HAP-1 (cell line): ENCODE measurements at places on chromosomes 12 and 14.

- DNase-seq = no peak
These were observed 111.4 kb downstream of the EPS8 start for GRCh38 chr12:15677726-15678201.

- no peak for DNase-seq
These were observed 17.4 kb upstream of the SERPINA6 start for GRCh38 chr14:94340533-94340932.

- DNase-seq = no peak
These were observed 107.5 kb downstream of the DAAM1 start for GRCh38 chr14:59295951-59296350.

- no peak for DNase-seq
These were observed at the start of gene LPAR5 for GRCh38 chr12:6635856-6636531. TSS of gene LPAR5 (minus strand) at chr12:6635959. CDS start at chr12:6621248, 14,711 bp downstream.

DNA sequence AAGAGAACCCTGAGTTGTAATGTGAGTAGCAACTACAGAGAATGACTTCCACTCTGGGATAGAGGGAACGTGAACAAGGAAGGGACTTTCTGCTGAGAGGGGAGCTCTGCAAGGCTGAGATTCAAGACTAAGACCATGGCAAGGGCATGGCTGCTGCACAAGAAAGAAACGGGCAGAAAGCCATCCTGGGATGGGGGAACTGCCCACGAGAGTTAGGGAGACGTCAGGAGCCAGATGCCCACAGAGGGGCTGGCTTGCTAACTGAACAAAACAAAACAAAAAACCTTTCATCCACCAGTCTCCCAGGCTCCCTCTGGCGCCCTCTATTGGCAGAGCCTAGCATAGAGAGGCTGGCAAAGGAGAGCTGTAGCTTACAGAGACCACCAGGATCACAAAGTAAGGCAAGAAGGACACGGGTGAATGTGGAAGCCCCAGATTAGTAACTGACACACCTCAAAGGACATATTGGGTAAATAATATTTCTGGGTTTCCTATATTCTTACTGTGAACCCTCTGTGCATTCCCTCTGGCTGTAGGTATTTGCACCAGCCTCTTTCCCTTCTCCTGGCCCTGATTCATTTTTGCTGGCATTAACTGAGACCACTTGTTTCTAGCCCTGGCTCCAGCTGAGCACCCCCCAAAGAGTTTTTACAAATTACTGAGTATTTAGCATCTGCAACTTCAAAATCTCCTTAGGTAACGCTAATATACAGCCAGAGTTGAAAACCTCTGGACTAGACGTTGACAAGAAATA is 338.3 kb downstream of the EMP1 start:
- peak; percentile 90 for DNase-seq

DNA sequence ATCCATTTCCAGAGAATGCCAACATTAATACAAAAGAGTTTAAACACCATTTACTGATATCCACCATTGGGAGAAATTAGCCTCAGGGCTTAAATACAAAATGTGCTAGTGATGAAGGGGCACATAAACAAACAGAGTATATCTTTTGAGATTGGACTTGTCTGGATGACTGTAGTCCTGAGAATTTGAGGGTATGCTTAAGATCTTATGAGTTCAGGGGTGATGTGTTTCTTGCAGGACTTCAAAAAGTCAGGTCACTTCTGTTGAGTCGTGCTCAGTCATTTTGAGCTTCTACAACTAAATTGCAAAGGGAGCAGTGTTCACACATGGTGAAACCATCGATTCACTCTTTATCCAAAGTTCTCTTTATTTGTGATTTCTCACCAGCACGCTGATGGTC is 425.7 kb downstream of the ATP23 start:
- DNase-seq = no peak

- DNase-seq = peak; percentile 56
These were observed 658.5 kb upstream of the MGAT4C start for GRCh38 chr12:86914721-86915120.

DNA sequence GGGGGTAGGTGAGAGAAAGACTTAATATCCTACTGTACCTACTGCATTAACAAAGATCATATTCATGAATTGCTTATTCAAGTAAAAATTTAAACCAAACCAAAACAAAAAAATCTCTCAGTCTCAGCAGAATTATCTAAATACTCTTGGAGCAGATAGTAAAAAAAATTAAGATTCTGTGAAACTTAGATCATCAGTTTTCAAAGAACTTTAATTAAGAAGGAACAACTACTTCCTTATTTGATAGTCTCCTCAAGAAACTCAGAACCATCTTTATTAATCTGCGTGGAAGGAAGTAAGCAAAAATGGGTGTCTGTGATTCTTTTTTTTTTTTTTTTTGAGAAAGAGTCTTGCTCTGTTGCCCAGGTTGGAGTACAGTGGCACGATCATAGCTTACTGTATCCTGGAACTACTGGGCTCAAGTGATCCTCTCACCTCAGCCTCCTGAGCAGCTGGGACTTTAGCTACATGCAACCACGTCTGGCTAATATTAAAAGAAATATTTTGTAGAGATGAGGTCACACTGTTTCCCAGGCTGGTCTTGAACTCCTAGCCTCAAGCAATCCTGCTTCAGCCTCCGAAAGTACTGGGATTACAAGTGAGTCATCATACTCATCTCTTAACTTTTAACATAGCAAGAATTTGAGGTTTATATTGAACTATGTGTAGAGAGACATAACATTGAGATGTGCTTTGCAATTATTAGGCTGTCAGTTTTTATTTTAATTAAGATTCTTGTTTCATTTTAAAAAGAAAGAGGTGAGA is 37.4 kb downstream of the GAS2L3 start:
- no peak for DNase-seq

- DNase-seq = peak; percentile 19
These were observed 357 bp downstream of the HOMEZ start for GRCh38 chr14:23285530-23286019.

GRCh38 chr12:88650715-88651114 is 70.4 kb upstream of the KITLG start:
- DNase-seq = no peak

DNA sequence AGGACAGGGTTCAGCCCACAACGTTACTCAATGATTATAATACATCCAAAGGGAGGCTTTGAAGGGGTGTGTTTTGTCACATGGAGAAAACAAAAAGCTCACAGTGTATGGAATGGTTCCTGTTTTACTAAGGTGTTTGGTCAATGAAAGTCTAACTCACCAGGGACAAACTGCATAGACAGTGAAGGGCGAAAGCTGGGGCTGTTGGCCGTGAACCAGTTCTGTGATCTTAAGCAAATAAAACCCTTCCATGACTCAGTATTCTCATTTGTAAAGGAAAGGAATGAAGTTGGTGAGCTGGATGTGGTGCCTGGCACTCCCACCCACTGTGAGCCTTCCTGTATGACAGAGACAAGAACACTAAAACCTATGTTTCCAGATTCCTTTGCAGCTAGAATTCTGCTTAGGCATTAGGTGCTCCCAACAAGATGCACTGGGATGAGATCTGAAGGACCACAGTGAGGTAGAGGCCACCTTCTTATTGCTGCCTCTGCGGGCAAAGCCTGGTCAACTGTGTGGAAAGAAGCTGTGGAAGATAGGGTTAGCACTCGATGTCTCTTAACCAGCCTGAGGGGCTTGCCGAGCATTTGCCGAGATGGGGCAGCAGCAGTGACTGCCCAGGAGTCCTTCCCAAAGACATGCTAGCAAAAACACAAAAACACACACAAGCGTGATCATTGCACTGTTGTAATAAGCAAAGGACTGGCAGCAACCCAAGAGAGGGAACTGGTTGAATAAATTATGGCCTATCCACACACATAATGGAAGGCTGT is 48.5 kb downstream of the VCPKMT start:
- no peak for DNase-seq

GRCh38 chr12:18576104-18576626 is 161.6 kb downstream of the PLCZ1 start:
- DNase-seq = no peak

DNA sequence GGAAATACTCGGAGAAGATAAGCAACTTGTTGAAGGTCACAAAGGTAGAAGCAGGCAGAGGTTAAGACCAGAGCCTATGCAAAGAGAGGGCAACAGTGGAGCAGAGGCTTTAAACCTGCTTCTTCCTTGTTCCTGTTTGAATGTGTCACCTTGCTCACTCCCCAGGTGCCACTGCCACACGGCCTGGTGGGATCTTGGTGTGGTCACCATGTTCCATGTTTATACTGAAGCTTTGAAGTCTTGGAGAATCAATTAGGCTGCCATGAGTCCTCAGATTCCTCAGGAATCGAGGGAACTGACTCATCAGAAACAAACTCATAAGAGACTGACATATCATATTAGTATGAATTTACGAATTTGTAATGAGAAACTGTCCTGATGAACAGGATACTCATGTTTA is 46.8 kb downstream of the IQSEC3 start:
- no peak for DNase-seq

- no peak for DNase-seq
These were observed 150.2 kb upstream of the EEA1 start for GRCh38 chr12:93079271-93079670.

DNA sequence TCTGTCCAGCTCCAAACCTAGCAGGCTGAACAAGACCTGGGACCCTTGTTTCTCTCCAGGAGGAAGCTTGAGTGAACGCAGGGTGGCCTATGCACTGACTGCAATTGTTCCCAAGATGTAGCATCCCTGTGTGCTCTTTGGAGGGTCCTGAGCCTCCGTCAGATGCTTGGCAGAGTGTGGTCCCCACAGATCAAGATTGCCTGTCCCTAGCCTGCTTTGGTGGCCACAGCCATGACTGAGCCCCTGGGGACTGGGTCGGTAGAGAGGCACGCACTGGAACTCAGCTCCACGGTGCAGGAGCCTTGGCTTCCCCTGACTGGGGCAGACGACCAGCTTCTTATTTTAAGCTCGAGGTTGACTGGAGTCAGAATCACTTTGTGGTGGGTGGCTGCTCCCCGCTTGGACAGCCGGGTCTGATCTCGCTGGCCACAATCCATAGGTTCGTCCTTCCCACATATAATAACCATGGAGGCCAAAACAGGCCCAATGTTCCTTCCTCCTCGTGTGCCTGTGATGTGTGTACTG is 97.8 kb downstream of the LGMN start:
- no peak for DNase-seq

- no peak for DNase-seq
These were observed 37.1 kb downstream of the CMKLR1 start for GRCh38 chr12:108302016-108302402.

DNA sequence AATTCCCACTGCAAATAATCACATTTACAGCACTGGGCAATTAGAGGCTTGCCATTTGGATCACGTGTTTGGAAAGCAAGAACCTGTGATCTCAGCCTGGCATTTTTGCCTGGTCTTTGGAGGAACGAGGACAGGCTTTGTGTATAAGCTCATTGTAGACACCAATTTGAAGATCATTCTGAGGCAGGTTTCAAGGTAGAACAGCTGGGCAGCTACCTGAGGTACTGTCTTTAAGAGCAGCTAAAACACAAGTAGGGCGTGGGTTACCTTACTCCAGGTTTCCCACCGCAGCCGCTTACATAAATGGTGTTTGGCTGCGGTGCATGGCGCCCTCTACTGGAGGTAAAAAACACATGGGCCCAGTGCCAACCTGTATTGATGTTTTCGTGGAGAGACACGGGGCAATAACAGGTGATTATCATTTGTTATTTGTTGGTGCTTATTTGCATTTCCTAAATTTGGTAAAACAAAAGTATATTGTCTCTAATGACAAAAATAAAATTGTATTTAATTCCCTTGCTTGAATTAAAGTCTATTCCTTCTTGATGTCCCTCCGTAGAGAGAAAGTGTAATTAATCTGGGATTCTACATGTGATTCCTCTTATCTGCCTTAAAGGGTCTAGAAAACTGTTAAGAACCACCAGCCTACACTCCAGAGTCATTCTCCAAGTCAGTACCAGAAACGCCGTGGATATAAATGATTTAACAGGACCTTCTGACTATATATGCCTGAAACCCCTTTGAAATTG is 69.7 kb downstream of the SVOP start:
- peak; percentile 75 for DNase-seq

GRCh38 chr12:119686355-119686754 is 18.4 kb downstream of the PRKAB1 start:
- DNase-seq = no peak

GRCh38 chr14:35969310-35969709 is 143.2 kb downstream of the BRMS1L start:
- no peak for DNase-seq

DNA sequence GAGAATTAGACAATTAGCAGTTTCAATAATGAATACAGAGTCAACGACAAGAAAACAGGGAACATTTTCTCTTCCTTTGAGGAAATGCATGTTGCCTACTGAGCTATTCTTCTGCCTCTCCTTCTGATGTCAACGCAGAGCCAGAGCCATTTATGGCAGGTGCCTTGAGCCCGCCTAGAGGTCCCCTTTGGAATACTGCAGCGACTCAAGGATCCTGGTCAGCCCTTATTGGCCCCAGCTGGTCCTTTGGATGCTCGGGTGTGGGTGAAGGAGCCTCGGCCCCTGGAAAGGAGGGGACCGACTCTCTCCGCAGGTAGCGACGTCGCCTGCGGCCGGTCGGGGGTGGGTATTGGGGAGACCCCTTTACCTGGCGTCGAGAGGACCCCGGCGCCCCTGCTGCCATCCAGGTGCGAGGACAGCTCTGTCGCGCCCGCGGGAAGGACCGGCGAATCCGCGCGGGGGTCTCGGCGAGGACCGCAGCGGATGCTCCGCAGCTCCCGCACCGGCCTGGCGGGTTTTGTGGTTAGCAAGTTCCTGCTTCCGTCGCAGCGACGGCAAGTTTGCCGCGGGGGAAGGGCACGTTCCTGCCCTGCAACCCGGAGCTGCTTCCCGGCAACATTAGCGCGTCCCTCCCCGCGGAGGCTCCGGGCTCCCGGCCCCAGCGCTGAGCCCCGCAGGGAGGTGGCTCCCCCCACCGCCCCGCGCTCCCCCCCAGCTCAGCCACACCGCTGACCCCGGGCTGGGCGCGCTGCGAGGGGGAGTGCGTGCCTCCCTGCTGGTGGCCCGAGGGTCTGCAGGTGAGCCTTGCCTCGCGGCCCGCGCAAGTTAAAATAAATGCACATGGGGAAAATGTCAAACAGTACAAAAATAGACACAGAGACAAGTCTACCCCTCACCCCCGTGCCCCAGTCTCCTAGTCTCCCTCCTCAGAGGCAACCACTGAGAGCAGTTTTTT is at the start of gene MANSC1:
Gene MANSC1, minus strand, starts transcription at position 532 of the 955 bp plus-strand sequence. CDS start 6,928 bp downstream, outside the sequence.
- peak; percentile 75 for DNase-seq

DNA sequence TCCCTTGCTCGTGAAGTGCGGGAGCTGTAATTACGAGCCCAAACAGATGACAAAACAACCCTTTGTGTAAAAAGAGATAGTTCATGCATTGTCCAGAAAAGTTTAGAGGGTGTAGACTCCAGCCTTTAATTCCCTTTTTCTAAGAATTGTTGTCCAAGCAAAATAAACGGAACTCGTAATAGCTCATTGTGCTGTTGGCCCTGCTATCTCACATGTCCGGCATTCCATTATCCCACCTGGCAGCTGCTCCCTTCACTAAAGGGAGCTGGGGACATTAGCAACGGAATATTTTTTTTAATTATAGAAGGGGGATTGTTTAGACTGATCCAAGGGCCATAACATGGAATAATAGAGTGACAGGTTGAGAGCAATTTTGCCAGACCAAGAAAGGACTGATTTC is 277.5 kb upstream of the TBX3 start:
- DNase-seq = no peak

DNA sequence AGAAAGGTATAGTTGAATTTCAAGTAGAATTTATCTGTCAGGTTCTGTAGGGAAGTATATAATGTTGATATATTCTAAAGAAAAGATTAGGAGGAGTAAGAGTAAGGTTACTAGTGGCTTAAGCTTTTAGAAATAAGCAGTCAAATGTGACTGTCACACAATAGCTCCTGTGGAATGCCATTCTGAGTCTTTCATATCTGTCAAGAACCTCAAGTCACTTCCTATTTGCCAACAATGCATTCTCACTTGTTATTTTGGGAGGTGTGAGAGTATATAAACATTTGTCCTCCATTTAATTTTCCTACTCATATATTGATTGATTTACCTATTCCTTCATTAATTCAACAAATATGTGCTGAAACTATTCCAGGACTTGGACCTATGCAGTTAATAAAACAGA is 11.7 kb downstream of the CLEC9A start:
- DNase-seq = no peak
